Cortex of kidney (tissue), 1 donor: ENCODE measurements at places on chromosomes 4 and X.

- no peak for DNase-seq
These were observed 15.3 kb downstream of the CTAG1B start for GRCh38 chrX:154603438-154604430.

DNA sequence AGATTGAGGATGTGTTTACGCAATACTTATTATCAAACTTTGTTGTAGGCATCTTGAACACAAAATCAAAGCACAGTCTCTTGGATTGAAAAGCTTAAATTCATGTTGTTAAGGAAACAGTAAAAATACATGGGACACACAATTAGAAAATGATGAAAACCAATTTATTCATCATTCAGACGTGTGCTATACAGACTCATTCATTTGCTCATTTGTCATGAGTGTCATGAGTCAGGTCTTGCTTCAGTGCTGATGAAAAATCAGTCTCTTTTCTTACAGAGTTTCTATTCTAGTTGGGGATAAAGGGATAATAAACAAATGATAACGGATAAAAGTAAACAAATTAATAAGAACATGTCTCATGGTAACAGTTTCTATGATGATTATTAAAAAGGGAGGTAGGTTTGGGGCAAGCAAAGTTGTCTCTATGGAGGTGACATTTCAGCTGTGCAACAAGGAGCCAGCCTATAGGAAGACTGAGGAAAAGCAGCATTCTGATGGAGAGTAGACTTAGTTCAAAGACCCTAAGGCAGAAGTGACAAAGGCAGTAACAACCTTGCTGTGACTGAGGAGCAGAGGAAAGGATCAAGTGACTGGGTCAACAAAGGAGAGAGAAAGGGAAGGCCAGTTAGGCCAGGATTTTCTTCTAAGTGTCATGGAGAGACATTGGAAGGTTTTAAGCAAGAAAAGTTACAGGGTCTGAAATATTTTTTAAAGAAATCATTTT lies 224.0 kb upstream of the HHIP start:
- no peak for DNase-seq

DNA sequence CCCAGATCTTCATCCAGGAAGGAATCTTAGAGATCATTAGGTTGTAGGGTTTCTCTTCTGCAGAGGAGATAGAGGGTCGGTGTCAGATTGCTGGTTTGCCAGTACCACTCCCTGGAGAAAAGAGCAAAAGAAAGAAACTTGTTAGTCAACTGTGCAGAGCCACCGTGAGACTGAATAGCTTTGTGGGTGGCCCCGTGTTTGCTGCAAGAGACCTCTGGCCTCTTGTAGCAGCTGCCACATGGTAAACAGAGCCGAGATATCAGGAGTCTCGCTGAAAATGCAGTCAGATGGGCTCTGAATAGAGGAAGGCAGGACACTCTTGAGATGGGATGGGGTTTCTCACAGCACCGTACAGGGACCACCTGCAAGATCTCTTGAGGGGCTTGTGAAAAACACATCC lies 149.7 kb downstream of the PTTG2 start:
- no peak for DNase-seq

GRCh38 chrX:17851874-17852273 lies 9.2 kb downstream of the RAI2 start:
- no peak for DNase-seq

GRCh38 chr4:141524116-141524515 lies 112.3 kb upstream of the IL15 start:
- no peak for DNase-seq

DNA sequence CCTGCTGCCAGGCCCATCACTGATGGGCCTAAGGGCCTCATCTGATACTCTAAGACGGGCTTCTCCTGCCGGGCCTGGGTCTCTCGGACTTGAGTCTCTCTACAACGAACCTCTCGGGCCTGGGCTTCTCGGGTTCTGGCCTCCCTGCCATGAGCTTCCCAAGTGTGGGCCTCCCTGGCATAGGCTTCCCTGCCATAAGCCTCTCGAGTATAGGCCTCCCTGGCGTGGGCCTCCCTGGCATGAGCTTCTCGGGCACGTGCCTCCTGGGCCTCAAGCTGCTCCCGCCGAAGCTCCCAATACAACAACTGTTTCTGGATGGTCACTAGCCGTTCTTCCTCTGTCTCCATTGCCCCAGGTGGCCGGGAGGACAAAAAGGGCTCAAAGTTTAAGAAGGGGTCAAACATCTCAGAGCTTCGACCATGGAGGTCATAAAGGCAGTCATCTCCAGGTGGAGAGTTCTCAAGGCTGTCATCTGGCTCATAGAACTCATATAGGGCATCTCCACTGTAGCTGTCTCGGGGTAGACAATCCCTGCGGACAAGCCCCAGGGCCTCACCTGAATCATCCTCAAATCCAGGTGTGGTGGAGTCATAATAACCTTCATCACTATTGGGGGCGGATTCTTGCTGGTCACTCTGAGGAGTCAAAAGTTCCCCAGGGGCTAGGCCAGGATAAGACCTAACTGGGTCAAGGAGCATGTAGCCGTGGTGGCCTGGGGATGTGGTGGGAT lies 14.1 kb downstream of the AMER1 start:
- no peak for DNase-seq

DNA sequence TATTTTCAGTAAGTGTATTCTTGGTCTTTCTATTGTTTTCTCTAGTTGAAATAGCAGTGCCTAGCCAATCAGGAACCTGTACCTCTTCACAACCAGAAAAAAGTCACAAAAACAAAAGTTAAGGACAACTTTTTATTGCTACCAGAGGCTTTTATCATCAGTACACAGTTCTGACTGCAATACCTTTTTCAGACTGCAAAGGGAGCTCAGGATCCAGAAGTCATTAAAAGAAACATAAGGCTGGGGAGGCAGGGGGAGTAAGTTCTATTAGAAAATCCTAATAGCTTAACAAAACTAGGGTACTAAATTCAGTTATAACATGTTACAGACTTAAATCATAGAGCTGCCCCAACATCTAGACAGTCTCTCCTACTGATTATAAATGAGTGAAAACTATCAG lies 28.8 kb downstream of the CCNI start:
- no peak for DNase-seq

DNA sequence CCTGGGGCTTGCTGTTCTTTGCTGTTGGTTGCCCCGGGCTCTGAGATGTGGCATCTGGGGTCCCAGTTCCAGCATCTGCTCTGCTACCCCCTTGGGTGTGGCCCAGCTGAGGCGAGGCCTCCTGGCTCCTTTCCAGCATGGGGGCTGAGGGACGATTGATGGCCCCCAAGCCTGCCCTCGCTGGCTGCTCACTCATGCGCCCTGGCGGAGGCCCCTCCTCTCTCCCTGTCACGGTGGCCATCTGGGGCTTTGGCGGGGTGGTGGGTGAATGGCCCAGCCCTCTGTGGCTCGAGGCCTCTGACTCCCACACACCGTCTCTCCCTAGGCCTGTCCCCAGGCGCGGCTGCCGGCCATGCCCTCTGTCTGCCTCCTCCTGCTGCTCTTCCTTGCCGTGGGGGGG lies 1.8 kb downstream of the PLXNA3 start:
- no peak for DNase-seq

GRCh38 chrX:124016825-124017224 lies 55.3 kb downstream of the STAG2 start:
- no peak for DNase-seq

- no peak for DNase-seq
These were observed 13.2 kb upstream of the SOD3 start for GRCh38 chr4:24781999-24782745.

- DNase-seq = no peak
These were observed 41.0 kb downstream of the UGT2B28 start for GRCh38 chr4:69321153-69321729.

- DNase-seq = no peak
These were observed 35.8 kb upstream of the TADA2B start for GRCh38 chr4:7007142-7007907.

DNA sequence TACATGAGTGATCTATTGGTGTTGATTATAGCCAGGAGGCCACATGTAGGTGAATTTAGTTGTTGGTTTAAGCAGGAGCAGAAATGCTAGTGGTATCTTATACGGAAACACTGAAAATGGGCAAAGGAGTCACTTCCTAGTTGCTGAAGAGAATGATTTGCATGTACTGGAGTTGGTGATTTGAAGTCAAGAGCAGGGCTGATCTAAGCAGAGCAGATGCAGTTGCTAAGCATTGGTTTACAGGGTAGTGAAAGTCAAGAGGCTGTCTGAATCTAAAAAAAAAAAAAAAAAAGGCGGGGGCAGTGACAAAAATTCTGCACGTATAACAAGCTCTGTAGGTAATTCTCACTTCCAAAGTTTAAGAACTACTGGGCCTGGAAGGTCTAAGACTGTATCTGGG lies 90.4 kb upstream of the HPRT1 start:
- DNase-seq = no peak

- no peak for DNase-seq
These were observed 3.1 kb upstream of the STAP1 start for GRCh38 chr4:67555447-67555846.

DNA sequence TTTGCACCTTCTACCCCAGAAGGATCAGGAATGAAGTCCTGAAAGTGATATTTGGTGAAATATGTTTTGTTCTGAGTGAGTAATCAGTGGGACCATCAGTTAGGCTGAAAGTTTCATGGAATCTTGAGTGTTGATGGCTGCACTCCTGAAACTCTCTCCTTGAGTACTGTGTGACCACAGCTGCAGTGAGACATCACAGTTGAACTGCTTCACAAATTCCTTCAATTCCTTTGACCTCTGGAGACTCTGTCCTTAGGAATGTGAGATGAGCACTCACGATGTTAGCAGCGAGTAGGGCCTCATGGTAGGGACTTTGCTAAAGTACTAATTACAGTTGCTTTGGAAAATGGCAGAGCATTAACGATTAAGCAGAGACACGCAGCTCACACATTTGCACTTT lies 142.9 kb upstream of the SLC4A4 start:
- DNase-seq = no peak

- DNase-seq = no peak
These were observed 524.2 kb downstream of the FAT4 start for GRCh38 chr4:125838924-125839323.

GRCh38 chrX:129600981-129601424 lies 53.8 kb downstream of the APLN start:
- no peak for DNase-seq

DNA sequence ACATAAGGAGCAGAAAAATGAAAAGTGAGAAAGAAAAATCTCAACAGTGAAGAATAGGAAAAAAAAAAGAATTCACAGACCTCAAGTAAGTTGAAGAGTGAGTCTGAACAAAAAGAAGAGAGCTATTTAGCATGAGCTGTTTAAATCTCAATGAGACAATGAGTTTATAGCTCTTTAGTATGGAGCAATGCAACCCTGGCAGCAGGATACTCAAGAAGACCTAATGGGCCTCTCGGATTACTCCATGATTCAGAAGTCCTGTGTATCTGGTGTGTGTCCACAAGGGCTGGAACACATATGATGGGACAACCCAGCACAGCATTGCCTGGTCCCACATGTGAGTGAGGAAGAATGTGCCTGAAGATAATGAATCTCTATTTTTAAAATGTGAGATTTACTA lies 563.1 kb upstream of the INTU start:
- DNase-seq = no peak

GRCh38 chr4:40656201-40656863 lies 26.7 kb upstream of the RBM47 start:
- DNase-seq = no peak

DNA sequence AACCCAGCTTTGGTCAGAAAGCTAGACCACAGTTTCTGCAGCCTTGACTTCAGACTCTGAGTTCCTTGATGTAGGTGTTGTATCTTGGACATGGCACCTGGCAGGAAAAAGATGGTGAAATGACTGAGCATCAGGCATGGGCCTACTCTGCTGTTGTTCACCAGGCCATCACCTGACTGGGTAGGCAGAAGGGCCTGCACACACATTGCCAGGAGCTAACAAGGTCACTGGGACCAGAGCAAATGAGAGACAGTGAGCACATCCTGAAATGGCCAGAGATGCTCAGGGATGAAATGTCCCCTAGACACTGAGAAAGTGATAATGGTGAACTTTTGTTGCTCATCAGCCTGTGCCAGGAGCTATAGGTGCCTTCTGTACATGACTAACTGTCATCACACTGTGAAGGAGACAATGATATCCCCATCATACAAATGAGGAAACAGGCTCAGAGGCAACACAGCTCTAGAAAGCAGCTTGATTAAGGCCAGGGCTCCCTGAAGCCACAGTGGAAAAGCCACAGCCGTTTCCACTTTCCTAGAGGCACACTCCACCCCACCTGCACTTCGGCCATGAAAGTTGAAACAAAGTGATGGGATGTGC lies 128.3 kb downstream of the TSPAN5 start:
- no peak for DNase-seq
